ENCODE measurements at places on chromosomes 3 and 15.

GRCh38 chr3:71380096-71380495 lies 203.4 kb downstream of the FOXP1 start:
- no peak for DNase-seq

- DNase-seq, result no peak
These were observed 3.5 kb downstream of the NOX5 start for GRCh38 chr15:69017978-69018377.

DNA sequence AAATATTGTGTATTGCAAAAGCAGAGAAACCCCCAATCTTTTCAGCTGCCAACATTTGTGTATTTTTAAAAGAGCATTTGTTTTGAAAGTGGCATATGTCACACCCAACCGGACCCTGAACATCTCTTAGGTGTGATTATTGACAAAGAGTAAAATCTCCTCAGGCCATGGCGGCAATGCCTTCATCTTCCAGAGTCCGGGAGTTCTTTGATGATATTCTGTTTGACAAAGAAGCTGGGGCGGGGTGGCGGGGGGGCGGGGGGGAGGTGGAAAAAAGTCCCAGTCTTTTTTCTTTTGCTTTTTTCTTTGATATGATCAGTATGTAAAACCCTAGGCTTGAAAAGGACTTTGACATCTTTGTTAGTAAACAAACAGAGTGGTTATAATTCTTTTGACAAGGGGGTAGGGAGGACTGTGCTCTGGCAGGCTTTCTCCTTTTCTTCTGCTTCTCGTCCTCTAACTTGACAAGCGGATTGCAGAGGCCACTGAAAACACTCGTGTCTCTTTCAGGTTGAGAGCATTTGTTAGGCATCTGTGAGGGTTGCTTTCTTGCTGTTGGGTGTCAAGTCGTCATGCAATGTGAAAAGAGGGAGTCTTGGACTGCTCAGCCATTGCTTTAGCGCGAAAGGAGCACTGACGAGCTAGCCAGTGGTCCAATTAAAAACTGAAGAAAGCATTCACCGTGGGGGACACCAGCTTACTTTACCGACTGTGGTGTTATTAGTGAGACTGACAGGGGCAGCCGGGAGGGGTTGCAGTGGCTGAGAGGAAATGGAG lies 243.2 kb downstream of the NSUN3 start:
- DNase-seq, result no peak

GRCh38 chr15:28909958-28910500 lies 24.3 kb downstream of the APBA2 start:
- no peak for DNase-seq

- DNase-seq, result peak; percentile 36
These were observed 101.1 kb downstream of the DAPK2 start for GRCh38 chr15:63945007-63945788.

- no peak for DNase-seq
These were observed 207.6 kb upstream of the MDFIC2 start for GRCh38 chr3:70519913-70520659.

DNA sequence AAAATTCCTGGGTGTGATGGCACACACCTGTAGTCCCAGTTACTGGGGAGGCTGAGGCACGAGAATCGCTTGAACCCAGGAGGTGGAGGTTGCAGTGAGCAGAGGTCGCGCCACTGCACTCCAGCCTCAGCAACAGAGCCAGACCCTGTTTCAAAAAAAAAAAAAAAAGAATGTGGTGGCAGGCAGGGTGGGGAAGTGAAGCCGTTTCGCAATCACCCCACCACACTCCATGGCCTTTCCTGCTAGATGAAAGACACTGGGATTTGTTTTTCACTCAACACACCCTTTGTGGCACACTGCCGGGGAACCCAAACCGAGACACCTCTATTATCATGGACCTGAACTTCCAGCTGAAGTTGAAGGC lies 172.4 kb upstream of the IQSEC1 start:
- no peak for DNase-seq

DNA sequence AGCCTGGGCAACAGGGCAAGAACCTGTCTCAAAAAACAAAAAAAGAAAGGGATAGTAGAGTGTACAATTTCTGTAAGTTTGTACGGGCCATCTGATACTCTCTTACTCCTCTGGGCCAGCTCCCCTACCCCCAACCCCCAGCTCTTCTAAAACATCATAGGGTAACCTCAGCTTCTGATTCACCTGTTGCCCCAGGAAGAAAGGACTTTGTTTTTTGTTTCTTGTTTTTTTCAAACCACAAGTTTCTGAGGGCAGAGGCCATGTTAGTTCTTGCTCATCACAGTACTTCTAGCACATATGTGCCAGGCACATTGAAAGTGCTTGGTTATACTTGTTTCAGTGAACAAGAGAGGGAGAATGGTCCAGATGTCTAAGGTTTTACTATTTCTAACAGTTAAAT lies 20.2 kb downstream of the ATOSA start:
- DNase-seq, result no peak

- DNase-seq, result no peak
These were observed 39.6 kb upstream of the TKT start for GRCh38 chr3:53295410-53295809.

DNA sequence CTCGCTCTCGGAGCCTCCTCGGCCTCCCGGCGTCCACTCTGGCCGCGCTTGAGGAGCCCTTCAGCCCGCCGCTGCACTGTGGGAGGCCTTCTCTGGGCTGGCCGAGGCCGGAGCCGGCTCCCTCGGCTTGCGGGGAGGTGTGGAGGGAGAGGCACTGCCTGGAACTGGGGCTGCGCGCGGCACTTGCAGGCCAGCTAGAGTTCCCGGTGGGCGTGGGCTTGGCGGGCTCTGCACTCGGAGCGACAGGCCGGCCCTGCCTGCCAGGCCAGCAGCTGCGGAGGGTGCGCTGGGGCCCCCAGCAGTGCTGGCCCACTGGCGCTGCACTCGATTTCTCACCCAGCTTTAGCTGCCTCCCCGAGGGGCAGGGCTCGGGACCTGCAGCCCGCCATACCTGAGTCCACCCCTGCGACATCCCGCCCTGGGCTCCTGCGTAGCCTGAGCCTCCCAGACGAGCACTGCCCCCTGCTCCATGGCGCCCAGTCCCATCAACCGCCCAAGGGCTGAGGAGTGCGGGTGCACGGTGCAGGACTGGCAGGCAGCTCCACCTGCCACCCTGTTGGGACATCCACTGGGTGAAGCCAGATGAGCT lies 765.0 kb downstream of the IGSF11 start:
- DNase-seq, result no peak

GRCh38 chr15:94494732-94495131 lies 263.4 kb downstream of the MCTP2 start:
- no peak for DNase-seq

GRCh38 chr3:115040673-115041286 lies 106.3 kb downstream of the ZBTB20 start:
- DNase-seq, result peak; percentile 30

DNA sequence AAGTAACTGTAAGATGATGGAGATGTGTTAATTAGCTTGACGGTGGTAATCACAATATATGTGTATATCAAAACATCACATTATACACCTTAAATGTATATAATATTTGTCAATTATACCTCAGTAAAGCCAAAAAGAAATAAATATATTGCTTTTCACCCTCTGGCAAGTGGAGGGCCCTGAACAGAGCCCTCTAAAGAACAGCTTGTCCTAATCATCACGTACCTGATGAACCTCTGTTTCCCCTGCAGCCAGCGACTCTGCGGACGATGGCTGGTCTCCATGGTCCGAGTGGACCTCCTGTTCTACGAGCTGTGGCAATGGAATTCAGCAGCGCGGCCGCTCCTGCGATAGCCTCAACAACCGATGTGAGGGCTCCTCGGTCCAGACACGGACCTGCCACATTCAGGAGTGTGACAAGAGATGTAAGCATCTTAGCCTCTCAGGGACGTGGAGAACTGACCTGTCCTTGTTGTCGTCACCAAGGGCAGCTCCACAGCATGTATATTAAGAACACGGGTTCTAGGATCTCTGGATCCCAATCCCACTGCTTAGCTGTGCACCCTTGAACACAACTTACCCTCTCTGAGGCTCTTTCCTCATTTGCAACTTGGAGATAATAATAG lies 6.3 kb downstream of the THBS1 start:
- no peak for DNase-seq

All from CD8-positive, alpha-beta T cell (primary cell).